ENCODE measurements at places on chromosomes 3 and 15.

DNA sequence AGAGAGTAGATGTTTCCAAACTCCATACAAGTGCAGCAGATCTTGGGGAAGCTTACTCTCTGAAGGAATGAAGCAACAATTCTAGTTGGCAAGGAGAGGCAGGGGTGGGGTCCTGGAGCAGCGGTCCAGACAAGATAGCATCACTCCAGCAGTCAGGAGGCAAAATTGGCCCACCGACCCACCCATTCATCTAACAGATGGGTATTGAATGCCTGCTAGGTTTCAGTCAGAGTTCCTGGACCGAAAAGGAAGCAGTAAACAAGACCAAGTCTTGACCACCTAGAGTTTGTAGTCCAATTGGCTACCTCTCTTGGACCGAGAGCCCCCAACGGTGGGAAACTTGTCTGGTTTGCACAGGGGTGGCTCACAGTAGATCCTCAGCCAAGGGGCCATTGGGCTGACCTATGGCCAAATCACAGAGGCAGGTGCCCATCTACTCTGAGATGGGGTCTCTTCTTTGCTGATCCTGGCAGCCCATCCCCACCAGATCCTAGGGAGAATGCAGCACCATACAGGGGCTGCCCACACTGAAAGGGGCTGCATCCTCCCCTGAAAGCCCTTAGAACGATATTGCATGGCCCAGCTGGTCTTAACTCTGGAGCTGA is 74.3 kb downstream of the CORO2B start:
- no peak for DNase-seq
- H3K27me3 ChIP-seq, result no peaks in the 10 kb centered on the region
- no peaks in the 10 kb centered on the region for H3K36me3 ChIP-seq
- H3K27ac ChIP-seq, result no peak overlapping the region
- H3K4me3 ChIP-seq, result no peak overlapping the region
- no peaks in the 10 kb centered on the region for H3K4me1 ChIP-seq

GRCh38 chr15:67118808-67119207 is 53.4 kb downstream of the SMAD3 start:
- peaks cover 24% of the 10 kb centered on the region for H3K4me1 ChIP-seq
- H3K4me3 ChIP-seq, result no peak overlapping the region
- no peaks in the 10 kb centered on the region for H3K36me3 ChIP-seq
- DNase-seq, result no peak
- H3K27me3 ChIP-seq, result no peaks in the 10 kb centered on the region

DNA sequence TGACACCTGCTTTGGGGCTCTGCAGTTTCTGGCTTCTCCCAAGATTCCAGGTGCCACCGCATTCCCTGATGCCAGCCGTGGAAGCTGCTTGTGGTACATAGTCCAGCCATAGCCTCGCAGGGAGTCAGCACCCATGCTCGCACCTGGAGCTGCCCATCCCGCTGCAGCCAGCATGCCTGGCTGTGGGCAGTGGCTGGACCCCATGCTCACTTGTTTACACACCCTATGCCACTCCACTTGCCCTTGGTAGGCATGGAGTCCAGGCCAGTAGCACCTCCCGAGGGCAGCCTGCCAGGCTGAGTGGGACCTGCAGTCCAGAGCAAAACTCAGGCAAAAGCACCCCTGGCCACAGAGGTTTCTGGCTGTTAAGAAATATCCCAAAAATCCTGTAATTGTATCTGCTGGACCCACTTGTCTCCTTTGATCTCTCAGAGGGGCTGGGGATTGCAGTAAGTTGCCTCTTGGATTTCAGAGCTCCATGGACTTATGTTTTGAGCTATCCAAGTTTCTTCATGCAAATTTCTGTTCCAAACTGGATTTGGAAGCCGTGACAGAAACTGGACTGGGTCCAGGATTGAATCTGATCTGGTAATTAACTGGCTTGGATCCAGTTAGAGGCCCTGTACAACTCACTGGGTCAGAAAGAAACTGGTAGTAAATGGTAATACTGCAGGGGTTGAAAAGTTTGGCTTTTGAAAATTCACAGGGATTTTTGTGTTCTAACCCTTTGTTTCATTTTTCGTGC is 149.3 kb downstream of the FMN1 start:
- H3K27ac ChIP-seq, result peak overlapping the region; percentile 70
- H3K4me3 ChIP-seq, result no peak overlapping the region
- H3K27me3 ChIP-seq, result no peaks in the 10 kb centered on the region
- DNase-seq, result no peak

DNA sequence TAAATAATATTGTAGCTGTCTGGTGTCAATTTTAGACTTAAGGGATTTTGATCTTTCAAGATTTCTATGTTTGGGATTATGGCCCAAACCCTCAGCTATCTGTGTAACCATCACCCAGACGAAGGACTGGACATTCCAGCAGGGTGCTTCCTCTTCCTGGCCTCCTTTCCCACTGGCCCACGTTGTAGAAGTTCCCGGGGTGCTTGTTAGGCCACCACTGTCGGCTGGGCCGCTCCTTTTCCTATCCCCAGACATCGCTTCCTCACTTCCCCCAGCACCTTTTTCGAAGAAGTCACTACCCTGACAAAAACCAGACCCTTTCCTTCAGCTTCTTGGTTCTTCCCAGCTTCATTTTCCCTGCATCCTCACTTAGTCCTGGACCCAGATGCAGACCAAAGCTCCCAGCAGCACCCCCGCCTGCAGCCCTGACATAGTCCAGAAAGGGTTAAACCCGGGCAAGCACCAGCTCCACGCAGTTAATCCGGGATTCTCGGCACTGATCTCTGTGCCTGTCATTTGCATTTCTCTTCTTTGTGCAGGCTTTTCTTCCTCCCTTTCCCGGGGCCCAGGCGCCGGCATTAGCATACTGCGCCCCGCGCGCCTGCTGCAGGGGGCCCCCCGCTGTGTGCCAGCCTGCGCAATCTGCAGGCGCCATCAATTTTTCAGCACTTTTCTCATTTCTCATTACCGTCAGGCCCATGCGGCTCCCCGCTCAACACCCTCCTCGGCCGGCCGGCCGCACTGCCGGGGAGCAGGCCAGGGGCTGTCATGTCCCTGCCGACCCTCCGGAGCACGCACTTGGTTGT is 90.6 kb downstream of the ZNF621 start:
- no peaks in the 10 kb centered on the region for H3K36me3 ChIP-seq
- H3K27ac ChIP-seq, result no peak overlapping the region
- DNase-seq, result no peak
- no peak overlapping the region for H3K4me3 ChIP-seq

DNA sequence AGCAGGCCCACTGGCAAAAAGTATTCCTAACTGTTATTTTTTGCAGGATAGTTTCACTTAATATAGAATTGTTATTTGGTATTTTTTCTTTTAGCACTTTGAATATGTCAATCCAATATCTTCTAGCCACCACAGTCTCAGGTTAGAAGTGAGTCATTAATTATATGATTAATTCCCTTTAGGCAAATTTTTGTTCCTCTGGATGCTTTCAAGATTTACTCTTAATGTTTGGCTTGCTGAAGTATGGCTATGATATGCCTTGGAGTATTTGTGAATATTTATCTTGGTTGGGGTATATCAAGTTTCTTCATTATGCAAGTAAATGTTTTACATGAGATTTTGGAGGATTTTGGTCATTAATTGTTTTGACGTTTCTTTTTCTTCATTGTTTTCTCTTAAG is 152.1 kb upstream of the ALCAM start:
- no peaks in the 10 kb centered on the region for H3K36me3 ChIP-seq
- no peak overlapping the region for H3K27ac ChIP-seq
- no peaks in the 10 kb centered on the region for H3K4me1 ChIP-seq

DNA sequence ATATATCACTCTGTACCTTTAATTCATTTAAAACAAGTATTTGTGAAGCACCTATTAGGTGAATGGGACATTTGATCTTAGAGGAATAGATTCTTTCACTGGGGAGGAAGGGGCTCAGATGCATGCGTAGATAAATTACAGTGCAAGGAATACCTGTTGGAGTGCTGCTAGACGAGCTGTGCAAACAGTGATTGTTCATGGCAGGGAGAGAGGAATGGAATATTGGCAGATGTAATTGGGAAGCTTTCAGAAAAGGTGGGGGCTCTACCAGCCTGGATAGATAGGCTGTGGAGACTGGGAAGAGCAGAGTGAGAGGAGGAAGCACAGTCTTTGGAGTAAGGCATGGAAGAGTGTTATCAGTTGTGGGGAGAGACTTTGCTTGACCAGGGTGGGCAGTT is 116.8 kb downstream of the AKAP13 start:
- H3K36me3 ChIP-seq, result no peaks in the 10 kb centered on the region
- no peak overlapping the region for H3K4me3 ChIP-seq
- H3K27ac ChIP-seq, result no peak overlapping the region
- H3K27me3 ChIP-seq, result no peaks in the 10 kb centered on the region
- no peak for DNase-seq

DNA sequence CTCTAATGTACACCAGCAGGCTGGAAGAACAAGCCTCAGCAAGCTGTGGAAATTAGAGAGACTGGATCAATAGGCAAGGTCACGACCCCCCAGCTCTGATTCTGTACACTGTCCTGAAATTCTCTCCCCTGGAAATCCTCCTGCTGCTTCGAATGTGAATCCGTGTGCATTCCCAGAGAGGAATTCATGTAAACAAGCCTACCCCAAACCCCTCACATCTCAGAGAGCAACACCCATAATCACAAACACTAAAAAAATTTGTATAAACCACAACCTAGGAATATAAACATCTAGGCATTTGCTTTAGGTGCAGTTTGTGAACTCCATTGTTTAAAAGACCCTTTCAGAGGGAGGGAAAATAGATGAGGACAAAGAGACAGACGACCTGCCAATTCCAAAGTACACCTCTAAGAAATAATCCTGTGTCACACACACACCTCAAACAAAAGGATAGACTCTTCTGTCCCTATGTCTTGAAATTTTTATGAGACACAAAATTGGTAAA is 325.2 kb downstream of the WDR72 start:
- H3K36me3 ChIP-seq, result no peaks in the 10 kb centered on the region
- H3K4me3 ChIP-seq, result no peak overlapping the region
- DNase-seq, result no peak
- no peak overlapping the region for H3K27ac ChIP-seq
- no peaks in the 10 kb centered on the region for H3K4me1 ChIP-seq

- no peaks in the 10 kb centered on the region for H3K36me3 ChIP-seq
- DNase-seq, result no peak
- H3K4me3 ChIP-seq, result no peak overlapping the region
- H3K27me3 ChIP-seq, result no peaks in the 10 kb centered on the region
Observed at GRCh38 chr3:40657623-40658022, 132.9 kb downstream of the ZNF621 start.

GRCh38 chr3:43370293-43370980 is 84.1 kb downstream of the SNRK start:
- DNase-seq, result no peak
- no peak overlapping the region for H3K27ac ChIP-seq
- no peaks in the 10 kb centered on the region for H3K4me1 ChIP-seq
- H3K4me3 ChIP-seq, result no peak overlapping the region
- H3K27me3 ChIP-seq, result no peaks in the 10 kb centered on the region
- no peaks in the 10 kb centered on the region for H3K36me3 ChIP-seq

DNA sequence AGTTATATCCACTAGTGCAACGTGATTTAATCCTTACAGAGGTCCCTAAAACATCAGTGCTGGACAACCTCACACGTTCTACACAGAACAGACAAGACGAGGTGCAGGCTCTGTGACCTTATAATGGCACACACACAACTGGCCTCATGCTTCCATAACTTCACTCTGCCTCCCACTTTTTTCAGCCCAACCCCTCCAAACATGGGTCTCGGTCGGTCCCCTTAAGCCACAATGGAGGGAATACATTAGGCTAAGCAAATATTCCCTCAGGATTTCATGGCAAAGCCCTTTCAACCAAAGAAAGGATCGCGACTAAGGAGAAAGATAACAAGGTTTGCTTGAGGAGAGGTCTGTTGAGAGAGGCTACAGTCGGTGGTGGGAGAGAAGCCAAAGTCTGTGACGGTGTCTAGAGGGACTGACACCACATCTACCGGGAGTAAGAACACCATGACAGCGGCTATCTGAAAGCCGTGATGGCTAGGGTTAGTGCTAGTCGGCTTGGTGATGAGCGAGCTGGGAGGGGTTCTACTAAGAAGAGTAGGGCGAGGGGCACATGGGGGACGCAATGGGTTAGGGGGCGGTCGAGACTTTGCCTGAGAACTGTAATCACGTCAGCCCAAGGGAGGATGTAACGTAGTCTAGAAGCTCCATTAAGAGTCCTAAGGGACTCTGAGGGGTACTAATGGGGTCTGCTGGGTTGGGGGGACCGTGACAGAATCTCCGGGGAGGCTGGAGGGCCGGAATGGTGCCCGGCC is 1.0 kb downstream of the MYO9A start:
- H3K4me1 ChIP-seq, result no peaks in the 10 kb centered on the region
- H3K27ac ChIP-seq, result peak overlapping the region; percentile 98
- no peaks in the 10 kb centered on the region for H3K27me3 ChIP-seq
- H3K4me3 ChIP-seq, result peak overlapping the region; percentile 75

DNA sequence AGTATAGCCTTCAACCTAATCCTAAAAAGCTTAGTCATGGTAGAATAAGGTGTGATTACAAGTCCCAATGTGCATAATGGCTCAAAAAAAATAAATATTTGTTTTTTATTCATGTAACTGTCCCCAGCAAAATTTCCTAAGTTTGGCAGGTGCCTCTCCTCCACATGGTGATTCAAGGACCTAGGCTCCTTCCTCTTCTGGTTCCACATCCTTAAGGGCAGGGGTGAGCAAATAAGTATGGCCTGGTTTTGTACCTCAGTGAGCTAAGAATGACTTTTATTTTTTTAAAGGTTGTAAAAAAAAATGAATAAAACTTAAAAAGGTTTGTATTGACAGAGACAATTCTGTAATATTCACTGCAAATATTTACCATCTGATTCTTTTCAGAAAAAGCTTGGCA is 343.5 kb upstream of the UBE2E2 start:
- no peak overlapping the region for H3K27ac ChIP-seq
- H3K4me1 ChIP-seq, result no peaks in the 10 kb centered on the region
- H3K36me3 ChIP-seq, result no peaks in the 10 kb centered on the region
- DNase-seq, result no peak

GRCh38 chr3:162517110-162517509 is 1020.5 kb downstream of the OTOL1 start:
- no peaks in the 10 kb centered on the region for H3K4me1 ChIP-seq
- H3K27ac ChIP-seq, result no peak overlapping the region
- no peaks in the 10 kb centered on the region for H3K27me3 ChIP-seq
- DNase-seq, result no peak
- H3K4me3 ChIP-seq, result no peak overlapping the region

DNA sequence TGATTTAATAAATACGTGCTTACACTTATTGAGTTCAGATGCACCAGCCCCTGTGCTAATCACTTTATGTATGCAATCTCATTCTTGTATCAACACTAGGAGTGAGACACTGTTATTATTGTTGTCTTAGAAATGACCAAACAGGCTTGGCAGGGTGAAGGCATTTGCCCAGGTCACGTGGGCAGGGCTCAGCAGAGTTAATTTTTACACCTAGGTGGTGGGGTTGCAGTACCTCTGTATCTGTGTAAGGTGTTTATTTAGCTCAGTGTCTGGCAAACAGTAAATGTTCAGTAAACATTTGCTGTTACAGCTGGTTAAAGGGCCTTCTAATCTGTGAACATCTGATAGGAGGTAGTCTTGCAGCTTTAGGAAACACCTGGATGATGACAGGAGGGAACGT is 200.0 kb downstream of the CACNA2D3 start:
- no peak overlapping the region for H3K27ac ChIP-seq
- H3K4me3 ChIP-seq, result no peak overlapping the region
- H3K4me1 ChIP-seq, result no peaks in the 10 kb centered on the region
- DNase-seq, result no peak
- H3K27me3 ChIP-seq, result no peaks in the 10 kb centered on the region
- no peaks in the 10 kb centered on the region for H3K36me3 ChIP-seq
